Activated naive CD4-positive, alpha-beta T cell treated with anti-CD3 and anti-CD28 coated beads for 36 hours (primary cell): ENCODE measurements at places on chromosomes 1 and 21.

- DNase-seq: no peak
Measured at GRCh38 chr1:81703756-81704463, 96.8 kb upstream of the ADGRL2 start.

DNA sequence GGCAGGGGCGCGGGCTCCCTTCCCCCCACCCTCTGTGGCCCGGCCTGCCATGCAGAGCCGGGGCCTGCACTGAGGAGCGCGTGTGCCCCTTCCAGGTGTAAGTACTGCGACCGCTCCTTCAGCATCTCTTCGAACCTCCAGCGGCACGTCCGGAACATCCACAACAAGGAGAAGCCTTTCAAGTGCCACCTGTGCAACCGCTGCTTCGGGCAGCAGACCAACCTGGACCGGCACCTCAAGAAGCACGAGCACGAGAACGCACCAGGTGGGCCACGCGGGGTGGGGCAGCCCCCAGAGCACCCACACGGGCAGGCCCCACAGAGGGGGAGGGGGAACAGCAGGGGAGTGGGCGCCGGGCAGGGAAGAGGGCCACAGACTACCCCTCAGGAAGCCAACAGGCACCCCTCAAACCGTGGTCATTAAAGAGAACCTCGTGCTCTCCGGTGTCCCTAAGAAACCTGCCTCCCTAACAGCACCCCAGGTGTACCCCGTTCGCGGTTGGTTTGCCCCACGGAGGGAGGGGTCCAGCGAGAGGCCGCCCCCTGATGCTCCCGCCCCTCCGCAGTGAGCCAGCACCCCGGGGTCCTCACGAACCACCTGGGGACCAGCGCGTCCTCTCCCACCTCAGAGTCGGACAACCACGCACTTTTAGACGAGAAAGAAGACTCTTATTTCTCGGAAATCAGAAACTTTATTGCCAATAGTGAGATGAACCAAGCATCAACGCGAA is 28.8 kb upstream of the ARHGEF16 start:
- DNase-seq: no peak

DNA sequence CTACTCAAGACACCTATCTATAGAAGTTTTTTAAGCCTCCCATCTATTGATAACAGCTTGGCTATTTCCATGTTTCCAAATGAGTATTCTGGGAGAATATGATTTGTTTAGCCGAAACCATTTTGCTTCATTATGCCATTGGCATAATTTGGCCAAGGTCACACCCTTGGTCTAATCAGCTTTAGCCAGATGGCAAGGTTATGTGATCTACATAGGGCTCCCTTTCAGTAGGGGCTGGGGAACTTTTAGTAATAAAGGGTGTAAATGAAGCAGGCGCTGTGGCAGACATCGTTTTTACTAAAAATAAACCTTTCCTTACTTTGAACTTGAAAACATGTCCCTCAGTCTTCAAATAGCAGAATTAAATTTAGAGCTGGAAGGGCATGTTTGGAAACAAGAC is 3.0 kb upstream of the PDC start:
- DNase-seq: no peak

GRCh38 chr1:210292231-210292871 is 36.4 kb upstream of the HHAT start:
- DNase-seq: peak; percentile 62

GRCh38 chr21:33869873-33870272 is 45.7 kb downstream of the ATP5PO start:
- no peak for DNase-seq

DNA sequence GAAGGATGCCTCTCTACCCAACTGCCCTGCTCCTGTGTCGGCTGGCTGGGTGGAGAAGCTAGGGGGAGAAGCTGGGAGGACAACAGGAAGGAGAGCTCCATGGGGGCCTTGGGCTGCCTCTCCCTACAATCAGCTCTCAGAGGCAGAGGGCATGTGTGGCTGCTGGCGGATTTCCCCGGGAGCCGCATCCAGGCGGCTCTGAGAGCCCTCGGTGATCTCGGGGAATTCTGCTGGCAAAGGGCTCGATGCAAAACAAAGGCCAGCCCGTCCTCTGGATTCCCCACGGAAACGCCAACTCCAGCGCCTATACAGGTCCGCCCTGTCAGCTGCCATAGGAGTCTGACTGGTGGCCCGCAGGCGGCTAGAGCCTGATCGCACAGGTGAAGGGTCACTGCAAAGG is 26.4 kb upstream of the EVA1B start:
- no peak for DNase-seq

DNA sequence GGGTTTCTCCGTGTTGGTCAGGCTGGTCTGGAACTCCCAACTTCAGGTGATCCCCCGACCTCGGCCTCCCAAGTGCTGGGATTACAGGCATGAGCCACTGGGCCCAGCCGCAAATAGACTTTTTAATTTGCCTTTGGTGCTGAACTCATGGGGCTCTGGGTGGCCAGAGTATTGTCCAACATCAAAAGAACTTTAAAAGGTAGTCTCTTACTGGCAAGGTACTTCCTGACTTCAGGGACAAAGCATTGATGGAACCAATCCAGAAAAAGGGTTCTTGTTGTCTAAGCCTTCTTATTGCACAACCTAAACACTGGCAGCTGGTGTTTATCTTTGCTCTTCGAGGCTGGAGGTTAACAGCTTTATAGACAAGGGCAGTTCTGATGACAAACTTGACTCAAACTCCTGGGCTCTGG is 3.8 kb upstream of the KTI12 start:
- no peak for DNase-seq

GRCh38 chr1:100362821-100363466 is 10.6 kb downstream of the CDC14A start:
- no peak for DNase-seq

DNA sequence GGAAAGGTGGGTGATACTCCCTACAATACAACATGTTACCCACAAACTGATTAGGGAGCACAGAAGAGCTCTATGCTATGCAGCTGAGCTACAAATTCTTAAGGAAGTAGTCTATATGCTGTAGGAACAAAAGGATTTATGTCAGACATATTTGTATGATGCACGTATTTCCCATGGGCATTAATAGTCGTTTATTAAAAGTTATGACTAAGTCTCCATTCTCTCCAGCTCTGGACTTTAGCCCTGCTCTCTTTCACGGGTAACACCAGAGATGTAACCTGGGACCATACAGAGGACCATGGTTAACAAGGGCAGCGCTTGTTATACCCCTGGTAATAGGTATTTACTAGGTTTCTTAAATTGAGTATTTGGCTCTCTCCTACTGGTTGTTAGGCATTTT is 168.2 kb upstream of the C1orf105 start:
- DNase-seq: no peak

GRCh38 chr1:207890136-207890738 is 20.7 kb downstream of the CD34 start:
- DNase-seq: no peak

GRCh38 chr1:111846842-111847241 is 91.1 kb downstream of the DDX20 start:
- DNase-seq: no peak

DNA sequence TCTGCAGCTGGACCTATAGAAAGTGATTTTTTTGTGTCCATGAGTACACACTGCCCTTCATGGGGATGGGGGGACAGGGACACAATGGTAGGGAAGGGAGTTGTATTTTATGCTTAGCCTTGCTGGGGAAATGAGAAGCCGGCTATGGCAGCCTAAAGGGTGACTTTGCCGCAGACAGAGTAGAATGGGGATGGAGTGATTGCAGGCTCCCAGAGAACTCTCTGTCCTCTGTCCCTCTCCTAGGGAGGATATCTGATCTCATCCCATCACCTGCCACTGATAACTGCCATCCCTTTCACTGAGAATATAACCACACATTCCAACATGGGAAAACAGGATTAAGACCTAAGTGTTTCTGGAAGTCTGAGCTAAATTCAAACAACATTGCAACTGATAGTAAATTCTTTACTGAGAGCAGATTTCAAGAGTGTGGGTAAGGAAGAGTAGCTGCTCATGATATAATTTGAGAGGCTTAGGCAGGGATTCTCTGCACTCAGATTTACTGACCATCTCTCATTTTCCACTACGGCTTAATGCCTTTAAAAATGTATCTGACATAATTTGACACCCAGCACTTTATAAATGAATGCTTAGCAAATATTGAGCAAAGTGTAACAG is 13.9 kb downstream of the SH2D1B start:
- no peak for DNase-seq

DNA sequence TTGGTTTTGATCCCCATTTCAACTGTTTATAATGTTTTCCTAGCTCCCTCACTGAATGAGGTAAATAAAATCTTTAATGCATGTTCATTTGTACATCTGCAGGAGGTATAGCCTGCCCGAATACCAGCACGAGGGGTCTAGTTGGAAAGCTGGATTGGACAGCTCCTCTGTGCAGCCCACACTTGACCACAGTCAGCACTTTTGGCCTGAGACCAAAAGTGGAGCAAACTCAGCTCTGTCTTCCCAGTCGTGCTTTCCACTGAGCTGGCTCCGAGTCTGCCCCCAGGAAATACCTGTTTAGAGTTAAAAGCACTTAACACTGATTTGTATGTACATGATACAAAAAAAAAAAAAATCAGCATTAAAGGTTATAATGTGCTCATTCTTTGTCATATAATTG is 224.4 kb downstream of the DSCAM start:
- no peak for DNase-seq

DNA sequence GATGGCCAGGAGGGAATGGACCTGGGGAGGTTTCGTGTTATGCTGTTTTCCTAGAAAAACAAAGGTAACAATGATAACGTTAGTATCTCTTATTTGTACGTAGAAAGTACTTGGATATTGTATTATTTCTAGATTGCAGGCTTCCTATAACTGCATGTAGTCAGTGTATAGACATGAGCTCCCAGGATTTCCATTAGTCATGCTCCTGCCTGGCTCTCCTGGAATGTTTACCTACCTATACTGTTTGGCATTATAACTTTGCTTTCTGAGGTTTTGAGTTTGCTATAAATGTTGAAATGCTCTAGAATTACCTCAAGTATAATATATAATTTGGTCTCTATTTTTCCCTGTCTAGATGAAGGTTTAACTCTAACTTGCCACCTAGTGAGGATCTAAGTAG is 66.1 kb downstream of the TTC3 start:
- DNase-seq: no peak

- no peak for DNase-seq
Measured at GRCh38 chr1:38064197-38064903, 17.8 kb upstream of the POU3F1 start.

DNA sequence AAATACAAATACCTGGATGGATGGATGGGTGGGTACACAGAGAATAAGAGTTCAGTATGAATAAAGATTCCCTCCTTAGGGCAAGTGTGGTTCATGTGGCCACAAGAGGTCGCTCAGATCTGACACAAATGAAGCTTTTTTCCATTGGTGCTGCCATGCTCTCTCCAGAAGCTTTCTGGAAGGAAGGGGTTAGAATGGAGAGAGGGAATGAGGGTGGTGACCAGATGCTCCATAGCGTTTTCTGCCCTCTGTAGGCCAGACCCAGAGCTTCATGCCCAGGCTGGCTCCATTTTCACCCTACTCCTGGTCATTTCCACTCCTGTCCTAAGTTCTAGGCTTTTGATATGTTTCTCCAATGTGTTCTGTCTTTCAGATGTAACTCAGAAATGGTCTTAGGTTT is 3.3 kb upstream of the FCRL6 start:
- peak; percentile 71 for DNase-seq

DNA sequence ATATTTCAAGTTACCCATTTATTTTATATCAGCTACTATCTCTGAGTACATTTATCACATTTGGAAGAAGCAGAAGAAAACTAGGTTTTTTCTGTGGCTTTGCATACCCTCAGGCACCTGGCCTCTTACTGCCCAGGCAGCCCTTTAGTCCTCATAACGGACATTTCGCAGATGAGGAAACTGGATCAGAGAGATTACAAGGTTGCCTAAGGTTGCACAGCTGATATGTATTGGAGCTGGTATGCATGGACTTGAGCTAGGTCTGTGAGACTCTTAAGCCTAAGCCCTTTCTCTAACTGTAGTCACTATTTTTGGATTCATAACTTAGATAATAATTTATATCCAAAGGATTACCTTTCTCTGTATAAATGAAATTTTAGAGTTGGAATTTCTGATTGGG is 4.0 kb downstream of the CNIH3 start:
- DNase-seq: no peak

GRCh38 chr1:78483903-78484302 is 6.9 kb upstream of the PTGFR start:
- DNase-seq: no peak

DNA sequence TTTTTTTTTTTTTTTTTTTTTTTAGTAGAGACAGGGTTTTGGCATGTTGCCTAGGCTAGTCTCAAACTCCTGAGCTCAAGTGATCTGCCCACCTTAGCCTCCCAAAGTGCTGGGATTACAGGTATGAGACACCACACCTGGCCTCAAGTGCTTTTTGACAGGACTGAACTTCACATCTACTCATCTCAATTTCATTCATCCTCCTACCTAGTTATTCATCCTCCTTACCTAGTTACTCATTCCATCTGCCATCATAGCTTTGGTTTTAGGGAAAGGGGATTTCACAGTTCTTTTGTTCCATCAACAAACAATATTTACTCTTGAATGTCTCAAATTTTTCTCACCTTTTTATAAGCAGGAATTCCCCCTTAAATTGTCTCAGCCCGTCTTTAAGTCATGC is 38.6 kb upstream of the RALGPS2 start:
- no peak for DNase-seq

DNA sequence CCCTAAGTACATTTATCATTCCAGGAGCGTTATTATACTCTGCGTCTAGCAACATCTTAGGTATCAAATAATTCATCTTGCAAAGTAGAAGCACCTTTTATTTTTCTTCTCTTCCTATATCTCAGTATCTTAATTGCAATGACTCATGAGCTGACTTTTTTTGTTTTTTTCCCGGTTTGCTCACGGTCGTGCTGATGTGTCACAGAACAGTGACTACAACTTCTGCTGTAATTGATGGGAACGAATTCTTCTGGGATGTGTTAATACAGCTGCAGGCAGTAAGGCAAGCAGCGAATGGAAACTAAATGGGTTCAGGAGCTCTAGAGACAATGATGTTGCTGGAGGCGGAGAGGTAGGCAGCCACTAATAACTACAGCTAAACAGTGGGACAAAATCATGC is 89.8 kb upstream of the TMPRSS15 start:
- no peak for DNase-seq

GRCh38 chr1:96049759-96050409 is 671.7 kb upstream of the PTBP2 start:
- no peak for DNase-seq

- peak; percentile 85 for DNase-seq
Measured at GRCh38 chr1:9721606-9722377, 70.3 kb downstream of the PIK3CD start.

DNA sequence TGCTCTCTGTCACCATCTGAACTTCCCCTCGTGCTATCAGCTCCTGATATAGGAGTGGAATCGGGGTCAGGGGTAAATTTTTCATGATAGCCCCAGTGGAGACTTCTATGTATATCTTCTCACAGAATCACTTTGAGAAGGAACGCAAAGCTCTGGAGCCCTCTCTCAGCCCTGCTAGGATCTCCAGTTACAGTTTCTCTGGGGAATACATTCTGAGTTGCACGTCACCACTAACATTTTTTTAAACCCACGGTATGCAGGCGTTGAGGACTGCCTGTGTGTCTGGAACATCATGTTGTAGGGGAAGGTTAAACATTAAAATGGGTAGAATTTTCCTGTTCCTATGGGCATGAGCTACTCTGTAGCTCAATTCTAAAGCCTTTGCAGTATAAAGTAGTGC is 116.4 kb upstream of the FAM78B start:
- no peak for DNase-seq
